ENCODE measurements at places on chromosomes 2 and 18.

- no peak for DNase-seq
These were observed 35.2 kb downstream of the HS1BP3 start for GRCh38 chr2:20615466-20616241.

DNA sequence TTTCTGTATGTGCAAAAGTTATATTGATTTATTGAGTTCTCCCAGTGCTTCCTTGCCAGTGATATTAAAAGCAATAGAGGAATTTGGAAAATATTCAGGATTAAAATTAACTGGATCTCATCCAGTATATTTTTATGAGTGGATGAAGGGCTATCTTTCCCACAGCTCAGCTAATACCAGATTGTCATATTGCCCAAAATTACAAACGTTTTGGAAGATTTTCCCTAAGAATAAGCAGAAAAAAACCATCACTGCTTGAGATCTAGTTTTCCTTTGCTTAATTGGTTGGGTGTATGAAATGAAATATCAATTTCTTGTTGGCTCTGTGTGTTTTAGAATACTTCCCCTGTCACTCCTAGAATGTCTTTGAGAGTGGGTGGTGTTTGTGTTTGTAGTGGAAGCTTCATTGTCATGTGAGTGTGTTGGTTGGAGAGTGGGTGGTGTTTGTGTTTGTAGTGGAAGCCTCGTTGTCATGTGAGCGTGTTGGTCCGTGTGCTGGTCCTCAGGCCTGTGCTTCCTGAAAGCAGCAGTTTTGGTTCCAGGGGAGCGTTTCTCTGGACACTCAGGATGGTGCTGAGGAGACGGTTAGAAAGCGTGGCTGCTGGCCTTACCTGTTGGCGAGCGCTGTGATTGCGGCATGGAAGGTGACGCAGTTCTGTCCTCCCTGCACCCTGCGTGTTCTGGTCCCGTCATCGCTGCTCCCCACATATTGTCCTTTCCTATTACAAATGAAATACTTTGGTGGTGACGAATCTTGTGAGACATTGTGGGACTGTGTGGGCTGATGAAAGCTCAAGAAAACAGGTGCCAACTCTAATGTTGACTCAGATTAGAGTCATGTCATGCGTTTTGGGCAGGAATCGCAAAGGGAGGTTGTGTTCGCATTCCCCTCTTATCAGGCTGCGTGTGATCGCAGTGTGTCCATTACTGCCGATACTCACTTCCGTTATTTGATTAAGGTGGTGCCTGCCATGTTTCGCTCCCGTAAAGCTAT, 12.4 kb downstream of the ASB1 start:
- DNase-seq = no peak

DNA sequence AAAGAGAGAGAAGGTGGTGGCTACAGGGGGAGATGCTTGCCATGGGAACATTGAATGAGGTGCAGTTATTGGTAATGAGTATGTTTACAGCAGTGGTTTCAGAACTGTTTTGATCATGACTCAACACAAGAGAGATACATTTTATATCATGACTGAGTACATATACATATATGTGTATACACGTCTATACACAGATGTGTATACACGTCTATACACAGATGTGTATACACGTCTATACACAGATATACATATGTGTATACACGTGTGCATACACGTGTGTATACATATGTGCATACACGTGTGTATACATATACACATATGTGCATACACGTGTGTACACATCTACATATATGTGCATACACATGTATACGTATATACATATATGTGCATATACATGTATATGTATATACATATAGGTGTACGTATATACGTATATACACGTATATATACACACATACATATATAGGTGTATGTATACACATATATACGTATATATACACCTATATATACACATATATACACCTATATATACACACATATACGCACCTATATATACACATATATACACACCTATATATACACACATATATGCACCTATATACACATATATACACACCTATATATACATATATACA, 518.5 kb downstream of the TSN start:
- DNase-seq = no peak

DNA sequence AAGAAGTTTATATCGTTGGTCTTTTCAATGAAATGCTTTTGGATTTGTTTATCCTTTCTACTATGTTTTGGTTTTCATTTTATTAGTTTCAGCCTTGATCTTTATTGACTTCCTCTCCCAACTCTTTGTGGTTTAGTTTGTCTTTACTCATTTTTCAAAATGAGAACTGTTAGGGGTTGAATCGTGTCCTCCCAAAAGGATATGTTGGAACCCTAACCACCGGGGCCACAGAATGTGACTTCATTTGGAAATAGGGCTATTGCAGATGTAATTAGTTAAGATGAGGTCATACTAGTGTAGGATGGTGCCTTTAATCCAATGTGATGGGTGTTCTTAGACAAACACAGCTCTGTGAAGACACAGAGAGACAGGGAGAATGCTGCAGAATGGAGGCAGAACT, 60.4 kb upstream of the IL1R2 start:
- no peak for DNase-seq

GRCh38 chr2:15732341-15733077, 140.8 kb downstream of the DDX1 start:
- DNase-seq = no peak

DNA sequence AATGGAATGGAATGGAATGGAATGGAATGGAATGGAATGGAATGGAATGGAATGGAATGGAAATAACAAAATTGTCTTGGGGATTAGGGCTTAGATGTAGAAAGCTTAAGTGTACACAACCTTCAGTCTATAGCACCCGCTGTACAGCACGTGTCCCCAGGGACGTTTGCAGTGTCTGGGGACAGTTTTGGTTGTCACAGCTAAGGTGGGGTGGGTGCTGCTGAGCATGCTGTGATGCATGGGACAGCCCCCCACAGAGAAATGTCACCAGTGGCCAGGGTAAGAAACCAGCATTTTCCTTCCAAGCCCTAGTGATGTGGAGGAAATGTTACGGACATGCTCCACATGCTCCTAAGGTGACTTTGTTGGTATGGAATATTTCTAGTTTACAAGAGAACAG, 70.8 kb downstream of the SH3RF3 start:
- no peak for DNase-seq

GRCh38 chr2:227616631-227617030, 667 bp upstream of the SCYGR4 start:
- no peak for DNase-seq

DNA sequence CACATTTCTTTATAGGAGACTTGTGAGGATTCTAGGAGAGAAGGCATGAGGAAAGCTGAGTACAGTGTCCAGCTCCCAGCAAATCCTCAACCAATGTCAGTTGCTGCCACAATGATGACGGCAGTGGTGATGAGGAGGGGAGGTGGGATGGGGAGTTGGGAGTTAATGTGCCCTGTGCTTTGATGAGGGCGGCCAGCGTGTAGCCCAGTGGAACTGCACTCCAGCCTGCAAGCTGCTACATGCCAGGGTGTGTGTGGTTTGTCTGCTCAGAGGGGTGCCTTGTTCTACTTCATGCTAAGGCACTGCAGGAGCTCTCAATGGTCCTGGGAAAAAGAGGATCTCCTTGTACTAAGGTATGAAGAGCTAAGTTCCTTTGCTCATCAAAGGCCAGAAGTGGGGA, 96.1 kb downstream of the MSH2 start:
- no peak for DNase-seq

Data from HEK293T (cell line).